ENCODE measurements at places on chromosomes 4 and X. TPM values are rescaled to one million over a fixed set of nuclear protein-coding genes. Genes with fewer than 3 reads are reported as not detected.

DNA sequence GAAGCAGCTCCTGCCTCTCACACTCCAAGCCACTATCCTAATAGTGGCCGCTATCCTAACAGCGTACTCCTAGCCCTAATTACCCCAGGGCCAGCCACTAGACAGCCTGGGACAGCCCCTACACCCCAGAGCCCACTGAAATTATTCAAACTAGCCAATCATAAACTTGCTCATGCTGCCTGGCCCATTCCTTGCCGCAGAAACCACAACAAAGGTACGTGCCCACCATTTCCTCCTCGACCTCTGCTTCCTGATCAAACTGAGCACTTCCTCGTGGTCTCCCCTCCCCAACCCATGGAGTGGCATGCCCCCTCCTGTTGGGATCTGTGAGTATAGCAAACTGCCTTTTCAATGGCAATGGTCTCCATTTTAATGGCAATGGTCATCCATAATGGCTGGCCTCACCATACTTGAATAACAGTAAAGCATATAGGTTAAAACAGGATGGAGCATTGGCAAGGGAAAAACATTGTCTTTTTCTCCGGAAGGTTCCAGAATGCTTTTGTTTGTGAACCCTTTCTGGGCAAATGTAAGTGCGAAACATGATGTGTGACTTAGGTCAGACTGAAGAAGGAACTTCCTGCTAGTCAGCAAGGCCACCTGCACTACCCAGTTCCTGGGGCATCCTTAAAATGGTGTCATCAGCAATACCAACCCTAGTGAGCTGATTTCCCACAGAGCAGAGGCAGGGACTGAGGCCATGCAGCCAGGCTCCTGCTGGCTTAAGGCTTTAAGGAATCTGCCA is 107.1 kb upstream of the ATP6AP2 start:
- DNase-seq: no peak

DNA sequence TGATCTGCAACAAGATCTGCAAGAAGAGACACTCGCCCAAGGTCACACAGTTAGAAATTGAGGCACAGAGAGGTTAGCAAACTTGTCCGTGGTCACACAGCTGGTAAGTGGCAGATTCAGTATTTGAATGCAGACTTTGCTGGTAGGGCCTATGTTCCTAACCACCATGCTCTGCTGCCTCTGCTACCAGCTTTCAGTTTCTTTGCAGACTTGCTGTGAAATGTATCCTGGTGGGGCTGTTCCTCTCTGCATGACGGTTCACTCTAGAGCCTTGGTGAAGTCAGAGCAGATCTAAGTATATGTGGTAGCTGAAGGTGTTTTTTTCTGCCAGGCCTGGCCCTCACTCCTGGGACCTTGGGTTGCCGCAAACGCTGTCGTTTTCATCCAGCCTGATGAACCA is 87.1 kb downstream of the BEND2 start:
- DNase-seq: no peak

GRCh38 chr4:51851090-51851936 is 8.4 kb downstream of the DCUN1D4 start:
- DNase-seq: no peak

DNA sequence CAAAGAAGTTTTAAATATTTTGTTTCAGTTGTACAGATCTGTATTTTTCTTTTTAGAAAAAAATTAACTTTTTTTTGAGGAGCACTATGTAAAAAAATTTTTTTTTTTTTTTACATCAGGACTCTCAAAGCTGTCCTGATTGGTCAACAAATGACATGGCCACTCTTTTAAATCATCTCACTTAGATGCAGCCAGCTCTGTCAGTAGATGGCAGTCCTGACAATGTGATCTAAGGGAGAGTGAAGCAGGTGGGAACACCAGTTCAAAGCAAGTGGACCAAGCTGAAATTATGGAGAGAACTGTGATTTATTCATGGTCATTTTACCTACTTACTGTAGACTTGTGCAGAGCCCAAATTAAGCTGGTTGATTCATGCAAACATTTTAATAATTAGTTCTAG is 174.7 kb upstream of the GPRIN3 start:
- no peak for DNase-seq

GRCh38 chr4:36274158-36274557 is 7.3 kb upstream of the DTHD1 start:
- no peak for DNase-seq

- no peak for DNase-seq
Measured at GRCh38 chrX:97498093-97498492, 614.4 kb downstream of the RPA4 start.

DNA sequence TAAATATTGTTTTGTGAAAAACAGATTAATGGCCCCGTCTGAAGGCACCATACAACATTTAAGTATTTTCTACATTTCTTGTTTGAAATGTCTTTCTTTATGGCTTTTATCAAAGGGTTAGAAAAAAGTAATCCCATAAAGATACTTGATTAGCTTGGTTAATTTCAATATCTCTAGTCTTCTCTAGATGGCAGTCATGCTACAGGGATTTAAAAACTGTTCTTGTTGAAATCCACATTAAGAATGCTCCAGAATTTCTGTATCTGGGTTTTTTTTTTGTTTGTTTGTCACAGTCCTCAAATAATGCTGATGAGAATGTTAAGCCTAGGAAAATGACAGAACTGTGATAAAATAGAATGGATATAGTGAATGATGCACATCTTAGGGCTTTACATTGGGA is 109.0 kb upstream of the AADAT start:
- no peak for DNase-seq

DNA sequence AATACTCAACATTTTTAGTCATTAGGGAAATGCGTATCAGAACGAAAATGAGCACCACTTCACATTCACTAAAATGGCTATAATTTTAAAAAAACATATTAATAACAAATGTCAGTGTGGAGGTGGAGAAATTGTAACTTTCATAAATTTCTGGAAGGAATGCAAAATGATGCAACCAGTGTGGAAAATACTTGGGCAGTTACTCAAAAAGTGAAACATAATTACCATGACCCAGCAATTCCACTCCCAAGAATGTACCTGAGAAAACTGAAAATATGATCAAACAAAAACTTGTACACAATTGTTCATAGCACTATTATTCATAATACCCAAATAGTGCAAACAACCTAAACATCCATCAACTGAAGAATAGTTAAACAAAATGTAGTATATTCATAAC is 76.1 kb upstream of the FAM241A start:
- DNase-seq: no peak

DNA sequence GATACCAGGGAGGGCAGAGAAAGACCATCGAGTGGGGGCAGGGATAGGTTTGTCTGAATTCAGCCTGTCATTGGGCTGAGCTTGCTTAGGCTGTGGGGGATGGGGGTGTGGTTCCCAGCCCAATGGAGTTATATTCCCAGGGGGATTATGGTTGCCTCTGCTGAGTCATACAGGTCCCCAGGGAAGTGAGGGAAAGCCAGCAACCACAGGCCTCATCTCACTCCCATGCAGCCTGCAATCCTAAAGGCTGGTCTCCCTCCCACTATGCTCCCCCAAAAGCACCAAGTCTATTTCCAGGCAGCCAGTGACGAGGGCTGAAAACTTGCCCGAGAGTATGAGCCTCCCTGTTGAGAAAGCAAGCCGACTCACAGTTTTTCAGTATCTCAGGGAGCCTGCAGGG is 39.3 kb downstream of the AFM start:
- no peak for DNase-seq

GRCh38 chr4:25818371-25818871 is 44.4 kb downstream of the SEL1L3 start:
- peak; percentile 55 for DNase-seq

DNA sequence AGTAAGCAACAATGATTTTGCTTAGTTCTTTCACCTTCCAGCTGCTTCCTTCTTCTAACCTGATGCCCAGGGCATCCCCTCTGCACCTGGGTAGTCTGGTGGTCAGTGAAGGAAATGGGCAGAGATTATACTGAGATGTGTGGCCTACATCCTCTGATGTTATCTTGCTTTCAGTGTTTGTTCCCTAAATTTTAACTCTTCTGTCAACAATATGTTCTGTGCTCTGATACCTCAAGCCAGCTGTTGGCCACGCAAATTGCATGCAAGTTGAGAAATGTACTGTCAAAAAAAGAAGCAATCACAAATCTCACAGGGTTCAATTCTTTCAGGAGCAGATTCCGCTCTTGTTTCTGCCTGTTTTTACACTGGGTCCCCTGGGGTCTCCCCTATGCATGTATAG is 73.8 kb downstream of the FBXW7 start:
- DNase-seq: no peak

DNA sequence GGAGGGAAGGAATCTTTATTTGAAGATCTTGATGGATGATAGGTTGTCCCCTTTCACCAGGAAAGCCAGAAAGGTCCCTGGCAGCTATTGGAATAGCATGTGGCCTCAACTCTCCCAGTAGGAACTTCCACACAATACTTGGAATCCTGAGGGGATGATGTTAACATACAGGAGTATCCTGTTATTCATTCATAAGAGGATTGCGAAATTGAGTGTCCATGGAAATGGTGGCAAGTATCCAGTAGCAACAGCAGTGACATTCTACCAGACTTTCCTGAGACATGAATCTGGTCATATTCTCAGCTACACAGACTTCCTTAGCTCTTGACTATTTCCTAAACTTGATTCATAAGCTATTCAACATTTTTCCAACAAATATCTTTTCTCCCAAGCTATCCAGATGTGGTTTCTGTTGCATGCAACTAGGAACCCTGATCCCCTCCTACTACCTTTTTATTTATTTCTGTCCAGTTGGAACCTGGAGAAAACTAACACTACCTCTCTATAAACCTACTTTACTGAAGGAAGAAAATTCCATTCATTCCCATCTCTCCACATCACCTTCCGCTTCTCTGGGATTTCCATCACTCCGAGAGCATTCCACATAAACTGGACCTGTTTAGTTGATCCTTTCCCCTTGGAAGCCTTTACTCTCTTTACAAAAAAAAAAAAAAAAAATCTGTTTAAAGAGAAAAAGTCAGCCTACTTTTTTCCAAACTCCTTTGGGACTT is 101.8 kb downstream of the ANXA5 start:
- DNase-seq: peak; percentile 6

RASSF6 gene
- not detected for polyA plus RNA-seq

ERVMER34-1 gene
- polyA plus RNA-seq: 0.38 TPM

PABPC5 gene
- 5.4 TPM for polyA plus RNA-seq
